NCI-H1417 (cell line): ENCODE measurements at places on chromosomes 3 and 15.
A peak's percentile ranks its signal among the peaks of the same experiment; 100 is the strongest.

DNA sequence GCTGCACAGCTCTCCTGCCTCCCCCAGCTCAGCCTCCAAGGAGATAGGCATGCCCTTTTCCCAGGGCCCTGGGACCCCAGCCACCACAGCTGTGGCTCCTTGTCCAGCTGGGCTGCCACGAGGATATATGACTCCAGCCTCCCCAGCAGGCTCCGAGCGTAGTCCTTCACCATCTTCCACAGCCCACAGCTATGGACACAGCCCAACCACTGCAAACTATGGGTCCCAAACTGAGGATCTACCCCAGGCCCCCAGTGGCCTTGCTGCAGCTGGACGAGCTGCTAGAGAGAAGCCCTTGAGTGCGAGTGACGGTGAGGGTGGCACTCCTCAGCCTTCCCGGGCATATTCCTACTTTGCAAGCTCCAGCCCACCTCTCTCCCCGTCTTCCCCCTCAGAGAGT is 20.5 kb upstream of the APEH start:
- no peak for DNase-seq

DNA sequence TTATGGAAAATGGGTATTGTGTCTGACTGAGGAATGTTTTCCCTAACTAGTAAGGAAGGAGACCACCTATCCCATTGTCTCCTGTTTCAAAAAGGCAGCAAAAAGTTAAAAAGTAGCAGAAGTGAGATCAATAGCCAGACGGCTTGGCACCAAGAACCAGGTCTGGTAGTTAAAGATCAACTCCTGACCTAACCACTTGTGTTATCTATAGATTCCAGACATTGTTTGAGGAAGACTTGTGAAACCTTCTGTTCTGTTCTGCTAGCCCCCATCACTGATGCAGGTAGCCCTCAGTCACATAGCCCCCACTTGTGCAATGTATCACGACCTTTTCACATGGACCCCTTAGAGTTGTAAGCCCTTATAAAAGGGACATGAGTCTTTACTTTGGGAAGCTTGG is 46.3 kb upstream of the C2CD4B start:
- no peak for DNase-seq

- DNase-seq, result no peak
These were observed 20.5 kb upstream of the RGMA start for GRCh38 chr15:93109336-93110102.

- DNase-seq, result no peak
These were observed 72.6 kb upstream of the DPH6 start for GRCh38 chr15:35618260-35619188.

DNA sequence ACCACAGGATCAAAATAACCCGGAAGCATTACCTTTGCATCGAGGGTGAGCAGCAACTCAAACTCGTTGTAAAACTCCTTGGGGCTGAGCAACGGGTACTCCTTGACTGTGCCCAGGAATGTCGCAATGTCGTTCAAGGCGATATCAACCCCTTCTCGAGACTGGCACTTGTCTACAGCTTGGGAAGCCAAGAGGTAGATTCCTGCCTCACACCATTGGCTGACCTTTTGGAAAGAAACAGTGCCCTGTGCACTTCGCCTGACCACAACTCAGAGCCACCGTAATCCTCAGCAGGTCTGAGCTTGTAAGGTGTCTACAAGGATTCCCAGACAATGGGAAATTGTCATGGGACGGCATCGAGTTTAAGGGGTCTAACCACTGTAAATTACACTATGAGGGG is 43.9 kb downstream of the B3GNT5 start:
- no peak for DNase-seq

GRCh38 chr3:23206366-23206765 is 3.2 kb downstream of the UBE2E2 start:
- DNase-seq, result no peak

- DNase-seq, result no peak
These were observed 78.1 kb downstream of the TAMM41 start for GRCh38 chr3:11768604-11769003.

GRCh38 chr15:72070817-72071447 is 47.0 kb downstream of the MYO9A start:
- no peak for DNase-seq

DNA sequence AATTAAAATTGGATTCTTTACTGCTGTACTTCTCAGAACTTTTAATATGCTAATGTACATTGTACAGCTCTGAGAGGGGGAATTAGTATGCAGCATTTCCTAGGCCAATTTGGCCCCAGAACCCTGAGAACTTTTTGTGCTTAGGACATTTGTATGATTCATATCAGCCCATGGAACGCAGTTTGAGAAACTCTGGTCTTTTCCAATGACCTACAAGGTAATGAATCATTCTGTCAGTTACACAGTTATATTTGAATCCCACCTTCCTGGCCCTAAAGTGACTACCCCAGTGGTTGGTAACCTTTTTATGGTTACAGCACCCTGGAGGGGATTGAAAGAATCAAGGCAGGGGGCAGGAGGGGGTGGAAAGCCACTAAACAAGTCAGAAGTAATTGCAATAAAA is 25.6 kb upstream of the KBTBD12 start:
- DNase-seq, result no peak

- no peak for DNase-seq
These were observed 86.0 kb downstream of the PLXNA1 start for GRCh38 chr3:127068871-127069270.

- no peak for DNase-seq
These were observed 199.9 kb downstream of the UBE3A start for GRCh38 chr15:25238716-25239470.

DNA sequence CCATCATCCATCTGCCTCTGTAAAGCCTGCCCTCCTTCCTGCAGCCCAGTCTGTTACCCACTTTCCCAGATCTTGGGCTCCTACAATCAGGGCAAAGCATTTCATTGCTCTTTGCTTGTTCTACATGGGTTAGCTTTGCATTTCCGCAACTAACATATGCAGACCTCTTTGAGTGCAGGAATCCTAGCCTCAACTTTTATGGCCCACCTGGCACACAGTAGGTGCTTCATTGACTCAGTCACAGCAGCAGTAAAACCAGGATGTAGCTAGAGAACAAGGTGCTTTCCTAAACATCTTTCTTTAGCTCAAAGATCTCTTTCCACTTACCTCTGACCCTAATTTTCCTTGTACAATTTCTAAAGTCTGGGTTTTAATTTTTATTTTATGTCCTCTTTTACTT is 3.5 kb downstream of the CD80 start:
- no peak for DNase-seq

GRCh38 chr3:128496602-128497304 is 3.8 kb upstream of the GATA2 start:
- peak; percentile 78 for DNase-seq

DNA sequence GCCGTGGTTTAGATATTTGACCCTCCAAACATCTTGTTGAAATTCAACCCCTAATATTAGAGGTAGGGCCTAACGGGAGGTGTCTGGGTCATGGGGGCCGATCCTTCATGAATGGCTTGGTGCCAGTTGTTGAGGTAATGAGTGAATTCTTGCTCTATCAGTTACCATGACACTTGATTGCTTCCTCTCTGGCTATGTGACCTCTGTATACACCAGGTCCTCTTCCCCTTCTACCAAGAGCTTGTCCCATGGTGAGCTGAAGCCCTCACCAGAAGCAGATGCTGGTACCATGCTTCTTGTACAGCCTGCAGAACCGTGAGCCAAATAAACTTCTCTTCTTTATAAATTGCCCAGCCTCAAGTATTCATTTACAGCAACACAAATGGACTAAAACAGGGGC is 41.8 kb upstream of the TIPARP start:
- no peak for DNase-seq

DNA sequence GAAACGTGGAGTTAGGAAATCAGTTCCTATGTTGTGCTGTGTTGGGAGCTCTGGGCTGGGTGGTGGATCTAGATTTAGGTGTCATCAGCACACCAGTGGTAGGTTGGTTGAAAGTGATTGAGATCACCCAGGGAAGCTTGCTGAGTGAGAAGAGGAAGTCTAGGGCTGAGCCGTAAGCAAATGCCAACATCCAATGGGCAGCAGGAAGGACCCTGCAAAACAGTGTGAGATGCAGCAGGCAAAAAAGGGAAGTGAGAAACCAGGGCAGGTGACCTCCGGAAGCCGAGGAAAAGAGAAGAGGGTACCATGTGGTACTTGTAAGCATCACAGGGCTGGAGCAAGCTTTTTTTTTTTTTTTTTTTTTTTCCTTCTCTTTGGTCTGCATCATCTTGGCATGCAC is 15.9 kb upstream of the COPG1 start:
- DNase-seq, result no peak

- DNase-seq, result no peak
These were observed 122.5 kb upstream of the GAP43 start for GRCh38 chr3:115500795-115501194.
